Urothelium cell line (cell line): ENCODE measurements at places on chromosomes 5 and 9.

DNA sequence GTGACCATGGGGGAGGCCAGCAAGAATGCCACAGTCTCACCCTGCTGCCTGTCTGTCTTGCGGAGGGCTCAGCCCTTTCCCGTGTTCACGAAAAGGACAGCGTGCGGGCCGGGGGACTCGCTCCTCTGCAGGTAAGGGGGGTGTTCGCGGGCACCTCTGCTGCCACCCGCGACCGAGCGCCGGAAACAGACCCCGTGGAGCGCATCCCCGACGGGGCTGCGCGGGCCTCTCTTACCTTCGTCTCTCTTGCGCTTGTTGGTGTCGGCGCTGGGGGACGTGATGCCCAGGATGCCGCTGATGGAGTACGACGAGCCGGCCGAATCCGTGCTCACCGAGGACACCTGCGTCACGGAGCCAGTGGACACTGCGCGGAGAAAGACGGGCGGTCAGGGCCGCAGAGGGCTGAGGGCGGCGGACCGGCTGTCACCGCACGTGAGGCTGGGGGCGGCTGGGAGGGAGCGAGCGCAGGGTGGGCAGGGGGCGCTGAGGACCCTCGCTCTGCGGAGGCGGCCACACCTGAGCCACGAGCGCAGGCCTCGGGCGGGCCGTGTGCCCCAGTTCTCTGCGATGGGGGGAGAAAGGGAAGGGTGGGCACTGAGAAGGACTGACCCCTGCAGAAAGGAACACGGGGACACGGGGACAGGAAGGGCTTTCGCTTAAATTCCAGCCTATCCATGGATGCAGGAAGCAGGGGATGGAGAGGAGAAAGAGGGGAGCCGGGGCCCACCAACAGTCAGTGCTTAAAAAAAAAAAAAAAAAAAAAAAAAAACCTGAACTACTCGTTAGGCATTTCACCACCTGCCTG lies 31.5 kb downstream of the PAX5 start:
- DNase-seq: no peak

GRCh38 chr5:172110921-172111851 lies 76.8 kb downstream of the STK10 start:
- peak; percentile 40 for DNase-seq

DNA sequence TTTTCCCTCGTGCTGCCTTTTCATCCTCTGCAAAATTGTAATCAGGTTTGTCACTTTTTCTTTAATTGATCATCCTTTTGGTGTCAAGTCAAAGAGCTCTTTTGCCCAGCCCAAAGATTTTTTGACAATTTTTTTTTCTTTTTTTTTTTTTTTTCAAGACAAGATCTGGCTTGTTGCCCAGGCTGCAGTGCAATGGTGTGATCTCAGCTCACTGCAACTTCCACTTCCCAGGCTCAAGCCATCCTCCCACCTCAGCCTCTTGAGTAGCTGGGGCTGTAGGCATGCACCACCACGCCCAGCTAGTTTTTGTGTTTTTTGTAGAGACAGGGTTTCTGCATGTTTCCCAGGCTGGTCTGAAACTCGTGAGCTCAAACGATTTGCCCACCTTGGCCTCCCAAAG lies 36.7 kb downstream of the CDK7 start:
- no peak for DNase-seq

GRCh38 chr9:101569741-101570501 lies 24.8 kb downstream of the PPP3R2 start:
- DNase-seq: no peak

DNA sequence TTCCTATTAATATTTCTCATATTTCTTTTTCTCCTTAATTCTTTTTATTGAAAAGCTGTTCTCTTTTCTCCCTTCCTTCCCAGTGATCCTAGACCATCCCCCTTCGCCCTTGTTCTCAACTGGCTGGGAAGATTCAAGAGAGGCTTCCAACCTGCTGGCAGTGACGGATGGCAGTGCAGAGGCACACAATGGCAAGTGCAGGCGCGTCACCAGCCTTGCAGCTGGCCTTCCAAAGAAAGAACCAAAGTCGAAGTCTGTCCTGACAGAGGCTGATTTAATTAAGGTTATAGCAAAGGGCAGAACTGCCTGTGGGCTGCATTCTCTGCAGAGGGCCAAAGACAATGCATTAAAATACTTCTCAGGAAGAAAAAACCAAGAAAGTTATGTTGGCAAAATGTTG lies 7.4 kb downstream of the CEMIP2 start:
- DNase-seq: no peak

- no peak for DNase-seq
Observed at GRCh38 chr5:177116631-177117373, 16.8 kb upstream of the NSD1 start.

DNA sequence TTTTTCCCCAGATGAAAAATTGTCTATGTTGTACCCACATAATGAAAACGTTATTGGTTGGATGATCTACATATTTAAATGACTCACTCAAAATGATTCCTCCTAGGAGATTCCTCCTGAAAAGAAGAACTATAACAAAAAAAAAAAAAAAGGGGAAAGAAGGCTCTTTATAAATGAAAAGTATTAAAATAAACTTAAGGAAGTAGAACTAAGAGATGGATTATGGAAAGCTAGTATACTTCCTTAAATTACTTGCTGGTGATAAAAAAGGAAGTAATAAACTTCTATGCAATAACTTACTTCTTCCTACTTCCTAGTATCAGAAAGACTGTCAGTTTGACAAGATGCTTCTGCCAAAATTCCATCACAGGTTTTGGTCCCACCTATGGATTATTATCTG lies 1087.7 kb downstream of the CDH12 start:
- DNase-seq: no peak

- peak; percentile 44 for DNase-seq
Observed at GRCh38 chr5:64229163-64229774, 63.6 kb downstream of the RNF180 start.

GRCh38 chr5:136046246-136046645 lies 17.5 kb downstream of the TGFBI start:
- DNase-seq: no peak

DNA sequence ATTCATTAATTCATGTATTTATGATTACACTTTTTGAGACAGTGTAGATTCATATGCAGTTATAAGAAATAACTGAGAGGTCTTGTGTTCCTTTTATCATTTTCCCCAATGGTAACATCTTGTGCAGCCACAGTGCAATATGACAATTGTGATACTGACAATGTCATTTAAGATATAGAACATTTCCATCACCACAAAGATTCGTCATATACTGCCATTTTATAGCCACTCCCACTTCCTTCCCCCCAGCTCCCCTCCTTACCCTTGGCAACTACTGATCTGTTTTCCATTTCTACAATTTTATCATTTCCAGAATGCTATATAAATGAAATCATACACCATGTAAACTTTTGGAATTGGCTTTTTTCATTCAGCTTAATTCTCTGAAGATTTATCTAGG lies 53.8 kb downstream of the NR2F1 start:
- DNase-seq: no peak

DNA sequence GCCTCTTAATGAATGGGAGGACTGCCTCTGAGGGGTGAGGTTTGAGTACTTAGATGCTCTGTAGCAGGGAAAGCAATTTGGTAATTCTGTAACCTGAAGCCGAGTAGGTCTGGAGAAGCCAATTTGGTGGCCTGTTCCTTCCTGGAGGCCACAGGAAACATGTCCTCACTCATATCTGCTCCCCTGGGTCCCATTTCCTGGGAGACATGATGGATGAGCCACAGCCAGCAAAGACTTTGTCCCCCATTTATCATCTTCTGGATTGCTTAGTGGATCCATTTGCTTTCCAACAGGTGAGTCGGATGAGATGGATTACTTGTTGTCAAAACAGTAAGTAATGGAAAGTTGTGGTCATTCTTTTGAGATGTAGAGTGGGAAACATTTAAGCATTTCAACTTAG lies 99.8 kb upstream of the KLF9 start:
- DNase-seq: no peak

DNA sequence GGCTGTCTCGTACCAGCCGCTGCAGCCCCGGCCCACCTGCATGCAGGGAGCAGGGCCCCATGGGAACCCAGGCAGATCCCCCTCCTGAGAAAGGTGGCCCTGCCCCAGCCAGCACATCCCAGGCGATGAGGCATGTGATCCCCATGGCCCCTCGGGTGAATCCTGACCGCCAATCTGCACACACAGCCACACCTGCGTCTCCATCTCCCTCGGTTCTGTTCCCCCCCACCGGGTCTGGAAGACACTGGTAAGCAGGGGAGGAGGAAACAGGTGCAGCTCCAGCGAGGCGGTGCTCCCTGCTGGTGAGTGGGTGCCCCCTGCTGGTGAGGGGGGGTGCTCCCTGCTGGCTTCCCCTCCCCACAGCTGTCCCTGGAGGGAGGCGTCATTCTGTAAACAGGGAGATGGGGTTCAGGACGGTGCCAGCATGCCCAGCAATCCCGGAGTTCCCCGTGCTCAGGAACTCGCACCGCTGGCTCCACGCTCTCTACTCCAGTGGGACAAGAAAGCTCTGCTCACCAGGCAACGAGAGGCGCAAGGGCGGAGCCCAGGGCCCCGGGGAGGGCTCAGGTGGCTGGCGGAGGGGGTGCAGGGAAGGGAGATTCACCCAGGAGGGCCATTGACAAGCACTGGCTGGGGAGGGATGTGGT lies 28.4 kb upstream of the SLC12A7 start:
- peak; percentile 79 for DNase-seq

DNA sequence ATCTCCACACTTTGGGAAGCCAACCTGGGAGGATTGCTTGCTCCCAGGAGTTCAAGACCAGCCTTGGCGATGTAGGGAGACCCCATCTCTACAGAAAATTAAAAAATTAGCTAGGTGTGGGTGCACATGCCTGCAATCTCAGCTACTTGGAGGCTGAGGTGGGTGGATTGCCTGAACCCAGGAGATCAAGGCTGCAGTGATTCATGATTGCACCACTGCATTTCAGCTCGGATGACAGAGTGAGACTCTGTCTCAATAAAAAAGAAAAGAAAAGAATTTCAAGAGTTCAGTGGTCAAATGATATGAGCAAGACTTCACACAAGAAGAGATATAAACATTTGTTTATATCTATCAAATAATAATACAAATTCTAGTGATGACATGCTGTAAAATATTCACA lies 23.0 kb upstream of the MTAP start:
- DNase-seq: no peak

DNA sequence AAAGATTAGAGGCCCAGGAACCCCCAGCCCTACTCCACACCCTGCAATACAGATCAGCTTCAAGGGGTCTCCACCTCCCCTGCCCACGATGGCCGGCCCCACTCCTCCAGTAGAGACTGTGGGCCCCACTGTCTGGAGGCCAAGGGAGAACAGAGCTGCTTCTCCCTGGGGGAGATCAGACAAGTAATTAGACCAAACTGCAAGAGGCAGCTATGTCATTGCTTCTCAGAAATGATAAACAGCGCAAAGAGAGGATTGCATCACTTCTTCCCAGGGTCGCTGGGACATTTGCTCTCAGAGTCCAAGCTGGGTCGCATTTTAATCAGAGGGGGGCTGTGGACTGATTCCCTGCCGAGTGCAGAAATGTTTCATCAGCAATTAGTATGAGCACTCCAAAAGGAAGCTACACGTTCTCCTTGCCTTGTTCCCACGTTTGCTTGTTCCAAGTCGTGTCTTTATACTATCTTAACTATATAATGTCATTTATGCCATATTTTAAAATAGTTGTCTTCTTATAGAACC lies 59.9 kb downstream of the ROPN1L start:
- no peak for DNase-seq

- DNase-seq: no peak
Observed at GRCh38 chr5:172793577-172794488, 22.8 kb upstream of the DUSP1 start.
